ENCODE measurements at places on chromosomes 7 and 10.

GRCh38 chr7:2231992-2232765 lies 566 bp downstream of the MAD1L1 start:
- peak; percentile 41 for ATAC-seq

DNA sequence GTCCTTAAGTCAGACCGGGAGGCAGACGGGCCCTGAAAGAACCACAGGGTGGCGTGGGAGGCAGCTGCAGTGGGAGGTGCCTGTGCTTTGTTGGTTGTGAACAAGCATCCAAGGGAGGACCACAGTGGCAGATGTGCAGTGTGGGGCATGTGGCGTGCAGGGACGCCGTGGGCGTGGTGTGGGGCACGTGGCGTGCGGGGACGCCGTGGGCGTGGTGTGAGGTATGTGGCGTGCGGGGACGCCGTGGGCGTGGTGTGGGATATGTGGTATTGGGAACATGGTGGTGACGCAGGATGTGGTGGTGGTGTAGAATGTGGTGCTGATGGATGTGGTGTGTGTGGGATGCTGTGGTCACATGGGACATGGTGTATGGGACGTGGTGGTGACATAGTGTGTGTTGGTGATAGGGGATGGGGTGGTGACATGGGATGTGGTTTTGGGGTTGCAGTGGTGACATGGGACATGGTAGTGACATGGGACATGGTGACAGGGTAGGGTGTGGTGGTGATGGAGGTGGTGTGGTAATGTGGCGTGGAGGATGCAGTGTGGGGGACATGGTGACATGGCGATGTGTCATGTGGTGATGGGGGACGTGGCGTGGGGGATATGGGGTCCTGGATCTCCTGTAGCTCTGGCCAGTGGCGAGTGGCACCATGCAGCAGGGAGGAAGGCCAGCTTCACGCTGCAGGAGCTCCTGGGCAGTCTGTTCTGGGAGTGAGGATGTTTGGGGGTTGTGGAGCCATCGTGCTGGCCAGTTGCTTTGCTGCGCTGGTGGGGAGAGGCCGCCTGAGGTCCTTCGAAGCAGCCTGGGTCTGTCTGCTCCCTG lies 78.8 kb downstream of the INPP5A start:
- no peak for ATAC-seq

GRCh38 chr7:2003931-2004812 lies 228.6 kb downstream of the MAD1L1 start:
- ATAC-seq, result no peak

DNA sequence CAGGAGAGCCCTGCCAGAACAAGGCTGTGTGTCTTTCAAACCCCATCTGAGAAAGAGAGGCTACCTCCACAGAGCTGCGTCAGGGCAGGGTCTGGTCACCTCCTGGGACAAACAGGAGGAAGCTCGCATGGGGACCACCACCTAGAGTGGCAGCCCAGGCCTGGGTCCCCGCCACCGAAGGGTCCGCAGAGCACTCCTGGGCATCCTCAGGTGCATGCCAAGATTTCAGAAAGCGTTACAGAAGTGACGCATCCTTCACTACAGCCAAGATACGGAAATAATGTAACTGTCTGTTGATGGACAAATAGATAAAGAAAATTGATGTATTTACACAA lies 42.6 kb downstream of the GSDME start:
- no peak for ATAC-seq

GRCh38 chr10:69749178-69750010 lies 52.3 kb upstream of the COL13A1 start:
- no peak for ATAC-seq

GRCh38 chr7:105690325-105690945 lies 109.1 kb upstream of the EFCAB10 start:
- ATAC-seq, result no peak

- no peak for ATAC-seq
Measured at GRCh38 chr7:142718313-142718712, 31.0 kb upstream of the PRSS1 start.
